ENCODE measurements at places on chromosomes 11 and 22. TPM values are rescaled to one million over a fixed set of nuclear protein-coding genes. Genes with fewer than 3 reads are reported as not detected.

DNA sequence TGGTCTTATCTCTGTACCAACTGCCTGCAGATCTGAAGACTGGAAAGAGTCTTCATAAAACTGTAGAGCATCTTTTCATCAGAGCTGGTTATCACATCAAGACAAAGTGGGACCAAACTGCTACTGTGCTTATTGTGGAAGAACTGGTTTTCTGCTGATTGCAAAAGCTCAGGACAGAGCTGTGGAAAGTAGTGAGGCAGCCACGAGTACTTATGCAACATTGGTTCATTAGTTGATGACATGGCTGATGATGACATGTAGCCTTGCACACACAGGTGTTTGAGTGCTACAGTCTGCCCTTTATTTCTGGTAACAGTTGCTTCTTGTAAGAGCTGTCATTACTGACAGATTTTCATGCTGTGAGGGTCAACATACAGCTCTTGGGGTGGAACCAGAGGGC lies 185.4 kb upstream of the GUCY1A2 start:
- DNase-seq = no peak

DNA sequence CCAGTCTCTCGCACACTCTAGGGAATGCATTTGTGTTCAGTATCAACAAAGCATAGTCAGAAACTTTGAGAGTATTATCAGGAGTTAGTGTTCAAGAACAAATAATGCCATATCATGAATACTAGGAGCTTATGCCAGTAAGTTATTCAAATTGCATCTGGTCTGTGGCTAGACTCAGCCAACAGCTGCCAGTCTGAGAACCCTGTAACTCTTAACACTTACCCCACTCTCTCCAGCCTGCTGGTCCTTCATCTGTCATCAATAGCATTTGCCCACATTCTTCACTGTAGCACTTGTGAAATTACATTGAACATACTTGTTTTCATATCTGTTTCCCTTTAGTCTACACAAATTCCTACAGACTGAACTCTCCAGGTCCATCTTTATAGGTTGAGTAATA lies 1157.5 kb upstream of the RAG2 start:
- no peak for DNase-seq

GRCh38 chr22:36963302-36963701 lies 49.9 kb downstream of the CSF2RB start:
- no peak for DNase-seq

GRCh38 chr11:119337581-119338317 lies 2.9 kb downstream of the C1QTNF5 start:
- no peak for DNase-seq

GRCh38 chr11:115677190-115677589 lies 173.0 kb upstream of the CADM1 start:
- DNase-seq = no peak

GRCh38 chr11:134554861-134555260 lies 142.8 kb upstream of the B3GAT1 start:
- DNase-seq = no peak

GRCh38 chr11:7486781-7487140 lies 1.5 kb downstream of the OLFML1 start:
- no peak for DNase-seq

GRCh38 chr11:79691445-79691844 lies 250.6 kb upstream of the TENM4 start:
- DNase-seq = no peak

GRCh38 chr22:30574095-30574981 lies at the start of gene GAL3ST1:
GAL3ST1 (minus strand) TSS chr22:30574665; CDS start chr22:30557392, 17,273 bp downstream.
- peak; percentile 41 for DNase-seq

GRCh38 chr11:128488471-128488870 lies 98.9 kb downstream of the ETS1 start:
- no peak for DNase-seq

DNA sequence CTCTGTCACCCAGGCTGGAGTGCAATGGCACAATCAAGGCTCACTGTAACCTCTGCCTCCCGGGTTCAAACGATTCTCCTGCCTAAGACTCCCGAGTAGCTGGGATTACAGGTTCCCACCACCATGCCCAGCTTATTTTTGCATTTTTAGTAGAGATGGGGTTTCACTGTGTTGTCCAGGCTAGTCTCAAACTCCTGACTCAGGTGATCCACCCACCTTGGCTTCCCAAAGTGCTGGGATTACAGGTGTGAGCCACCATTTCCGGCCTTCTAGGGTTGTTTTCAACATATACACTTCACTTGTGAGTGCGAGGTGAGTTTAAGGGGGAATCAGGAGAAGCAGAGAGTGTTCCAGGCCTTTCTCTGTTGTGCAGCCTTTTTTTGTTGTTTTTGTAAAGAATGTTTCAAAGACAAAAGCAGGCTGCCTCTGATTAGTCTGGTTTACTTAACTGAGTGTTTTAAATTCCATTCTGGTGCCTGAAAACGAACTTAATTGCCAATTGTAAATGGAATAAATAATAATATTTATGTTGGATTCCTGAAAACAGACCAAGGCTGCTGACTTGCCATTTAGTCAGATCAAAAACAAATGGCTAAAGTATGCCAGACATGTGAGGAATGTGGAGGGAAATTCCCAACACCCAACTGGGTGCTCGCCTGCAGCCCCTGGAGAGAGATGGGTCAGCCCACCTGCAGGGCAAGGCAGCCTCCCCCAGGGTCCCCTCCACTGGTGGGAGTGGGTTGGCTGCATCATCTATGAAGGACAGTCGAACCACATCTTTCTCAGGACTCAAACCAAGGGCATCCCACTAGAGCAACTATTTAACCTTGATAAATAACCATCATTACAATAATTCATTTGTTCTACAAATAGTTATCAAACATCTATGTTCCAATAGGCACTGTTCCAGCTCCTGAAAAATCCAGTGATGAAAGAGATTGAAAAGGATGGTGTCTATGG lies 4.6 kb upstream of the RANGAP1 start:
- DNase-seq = no peak

DNA sequence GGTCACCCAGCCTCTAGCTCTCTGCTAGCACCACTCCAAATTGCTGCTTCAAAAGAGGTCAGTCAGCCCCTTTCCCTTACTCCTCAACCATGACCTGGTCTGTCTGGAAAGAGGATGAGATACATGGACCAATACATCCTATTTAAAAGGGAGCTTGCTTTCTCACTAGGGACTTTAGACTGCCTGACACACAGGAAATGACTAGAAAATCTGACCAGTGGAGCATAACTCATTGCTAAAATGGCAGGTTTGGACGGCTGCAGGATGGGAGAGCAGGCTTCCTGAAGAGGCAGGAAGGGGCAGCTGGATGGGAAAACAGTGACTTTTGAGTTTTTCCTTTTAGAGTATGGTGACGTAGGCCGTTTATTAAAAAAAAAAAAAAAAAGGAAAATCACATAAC lies 25.3 kb downstream of the STIM1 start:
- DNase-seq = peak; percentile 36

DNA sequence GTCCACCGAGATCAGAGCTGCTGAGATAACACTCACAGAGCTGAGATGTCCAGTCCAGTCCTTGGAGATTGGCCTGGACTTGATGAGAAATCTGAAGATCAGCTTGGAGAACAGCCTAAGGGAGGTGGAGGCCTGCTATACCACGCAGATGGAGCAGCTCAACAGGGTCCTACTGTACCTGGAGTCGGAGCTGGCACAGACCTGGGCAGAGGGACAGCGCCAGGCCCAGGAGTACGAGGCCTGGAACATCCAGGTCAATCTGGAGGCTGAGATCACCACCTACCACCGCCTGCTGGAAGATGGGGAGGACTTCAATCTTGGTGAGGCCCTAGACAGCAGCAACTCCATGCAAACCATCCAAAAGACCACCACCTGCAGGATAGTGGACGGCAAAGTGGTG lies 33.1 kb downstream of the CLTCL1 start:
- DNase-seq = no peak

- DNase-seq = no peak
These were observed 45.4 kb upstream of the MYOD1 start for GRCh38 chr11:17673951-17674350.

- DNase-seq = no peak
These were observed 5.8 kb upstream of the PPIL2 start for GRCh38 chr22:21659864-21660525.

- DNase-seq = no peak
These were observed 34.3 kb upstream of the MICAL2 start for GRCh38 chr11:12075822-12076821.

DNA sequence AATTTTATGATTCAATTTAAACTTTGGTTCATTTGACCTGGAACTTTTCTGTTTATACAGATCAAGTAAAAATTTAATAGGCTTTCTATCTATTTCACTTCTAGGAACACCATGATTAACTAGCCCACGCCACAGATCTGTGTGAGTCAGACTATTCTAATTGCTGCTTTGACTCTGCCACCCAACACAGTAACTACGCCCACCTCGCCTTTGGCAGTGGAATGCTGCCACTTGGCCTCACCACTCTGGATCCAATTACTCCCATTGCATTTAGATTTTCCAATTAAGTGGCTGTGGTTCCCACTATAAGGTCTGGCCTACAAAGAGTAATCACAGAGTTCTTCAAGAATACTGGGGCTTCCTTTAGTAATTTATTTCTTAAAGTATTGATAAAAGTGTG lies 46.6 kb upstream of the LIN7C start:
- DNase-seq = no peak

GRCh38 chr22:45552580-45553350 lies 50.1 kb downstream of the FBLN1 start:
- DNase-seq = peak; percentile 85

DNA sequence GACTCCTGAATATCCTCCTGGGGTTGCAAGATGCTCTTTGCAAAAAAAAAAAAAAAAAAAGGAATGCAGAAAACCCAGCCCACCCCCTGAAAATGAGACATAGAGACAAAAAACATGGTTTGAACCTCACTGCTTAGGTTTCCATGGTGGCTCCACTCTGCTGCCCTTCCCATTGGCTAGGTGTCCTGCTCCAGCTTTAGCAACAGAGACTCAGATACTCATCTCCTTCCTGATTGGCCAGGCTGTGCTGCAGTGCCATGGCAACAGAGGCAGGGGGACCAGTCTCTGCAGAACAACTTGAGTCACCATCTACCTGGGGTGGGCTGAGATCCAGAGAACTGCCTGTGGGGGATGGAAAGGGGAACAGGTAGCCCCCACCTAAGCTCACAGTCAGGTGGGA lies 17.4 kb upstream of the YWHAH start:
- no peak for DNase-seq

DNA sequence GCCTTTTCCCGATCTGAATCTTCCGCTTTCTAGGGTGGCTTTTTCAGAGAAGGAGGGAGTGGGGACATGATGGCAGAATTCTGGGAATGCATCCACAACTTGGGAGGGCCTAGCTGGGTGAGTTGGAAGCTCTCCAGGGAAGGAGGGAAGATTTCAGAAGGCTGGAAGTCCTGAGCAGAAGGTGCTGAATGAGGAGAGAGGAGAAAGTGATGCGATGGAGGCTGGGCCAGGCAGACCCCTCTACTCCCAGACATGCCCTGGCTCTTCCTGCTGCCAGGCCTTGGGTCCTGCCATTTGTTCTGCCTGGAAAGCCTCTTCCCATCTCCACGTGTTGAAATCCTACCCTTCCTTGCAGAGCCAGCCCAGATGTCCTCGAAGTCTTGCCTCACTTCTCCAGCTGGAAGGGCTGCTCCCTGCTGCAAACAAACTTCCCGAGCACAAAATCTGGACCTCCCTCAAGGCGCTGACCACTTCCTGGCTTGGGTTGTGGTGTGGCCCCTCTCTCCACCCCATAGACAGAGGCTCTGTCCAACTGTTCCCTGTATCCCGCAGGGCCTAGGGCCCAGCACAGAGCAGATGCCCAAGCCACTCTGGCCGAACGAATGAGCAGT lies 16.8 kb downstream of the LRRC32 start:
- DNase-seq = no peak

- DNase-seq = no peak
These were observed 89.7 kb downstream of the SNX19 start for GRCh38 chr11:130826572-130826971.

- no peak for DNase-seq
These were observed 1.1 kb downstream of the TM7SF2 start for GRCh38 chr11:65112546-65113360.

GRCh38 chr22:21944871-21945270 lies 7.8 kb downstream of the PPM1F start:
- no peak for DNase-seq

DNA sequence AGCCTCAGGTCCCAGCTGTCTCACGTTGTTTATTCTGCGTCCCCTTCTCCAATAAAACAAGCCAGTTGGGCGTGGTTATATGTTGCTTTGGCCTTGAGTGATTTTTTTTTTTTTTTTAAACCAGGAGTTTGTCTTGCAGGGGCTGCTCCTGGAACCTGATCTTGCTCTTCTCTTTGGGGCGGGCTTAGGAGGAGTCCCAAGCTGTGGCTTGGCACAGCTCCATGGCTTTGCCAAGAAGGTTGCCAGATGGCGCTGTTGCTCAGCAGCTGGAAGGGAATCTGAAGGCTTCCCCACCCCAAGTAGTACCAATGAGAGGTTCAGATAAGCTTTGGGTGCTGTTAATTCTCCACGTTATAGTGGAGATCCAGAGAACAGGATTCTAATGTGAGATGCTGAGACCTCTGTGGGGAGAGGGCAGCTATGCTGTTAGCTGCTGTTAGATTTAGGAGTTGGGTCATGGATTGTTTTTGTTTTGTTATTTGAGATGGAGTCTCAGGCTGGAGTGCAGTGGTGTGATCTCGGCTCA lies 2.0 kb upstream of the FERMT3 start:
- peak; percentile 90 for DNase-seq

- DNase-seq = no peak
These were observed 7.7 kb upstream of the CABP7 start for GRCh38 chr22:29712119-29712518.

GRCh38 chr11:101949680-101950220 lies 33.4 kb upstream of the ANGPTL5 start:
- no peak for DNase-seq

DNA sequence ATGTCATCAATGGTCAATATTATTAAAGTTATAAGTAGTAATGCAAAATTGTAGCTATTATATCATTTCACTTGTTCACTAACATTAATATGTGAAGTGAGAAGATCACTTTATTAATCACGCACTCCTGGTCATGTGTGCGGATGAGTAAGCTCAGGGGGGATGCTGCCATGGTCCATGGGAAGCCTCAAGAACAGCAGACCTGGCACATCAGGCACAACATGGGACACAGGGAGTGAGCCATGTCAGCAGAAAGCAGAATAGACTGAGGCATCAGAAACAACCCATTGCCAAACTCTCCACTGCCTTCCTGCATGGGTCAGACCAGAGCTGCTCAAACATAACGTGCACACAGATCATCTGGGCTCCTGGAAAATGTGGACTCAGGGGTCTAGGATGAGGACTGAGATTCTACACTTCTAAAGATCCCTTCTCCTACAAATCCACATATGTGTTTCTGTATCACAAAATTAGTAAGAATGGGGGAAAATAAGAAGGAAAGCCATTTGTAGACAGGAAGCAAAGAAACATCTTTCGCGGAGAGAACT lies 63.8 kb upstream of the VPREB1 start:
- no peak for DNase-seq

GRCh38 chr11:19953336-19953735 lies 206.9 kb downstream of the DBX1 start:
- no peak for DNase-seq

GAL3ST3 gene
- polyA plus RNA-seq = 5.4 TPM

DNHD1 gene
- polyA plus RNA-seq = 13.0 TPM

CAPN5 gene
- 30.5 TPM for polyA plus RNA-seq

PRCP gene
- 216 TPM for polyA plus RNA-seq

CARD16 gene
- polyA plus RNA-seq = 2.2 TPM

CSNK2A3 gene
- polyA plus RNA-seq = not detected

MMP12 gene
- 4.3 TPM for polyA plus RNA-seq

NEU3 gene
- 9.0 TPM for polyA plus RNA-seq

UCP3 gene
- polyA plus RNA-seq = 5.4 TPM

MCAT gene
- 26.7 TPM for polyA plus RNA-seq

HBD gene
- 1.1 TPM for polyA plus RNA-seq

ABCC8 gene
- 1.1 TPM for polyA plus RNA-seq

TMEM191B gene
- 1.3 TPM for polyA plus RNA-seq

OR4C6 gene
- not detected for polyA plus RNA-seq

ATL3 gene
- polyA plus RNA-seq = 17.2 TPM

RASGRP2 gene
- polyA plus RNA-seq = 5.4 TPM

CRACR2B gene
- polyA plus RNA-seq = 20.0 TPM

C22orf23 gene
- polyA plus RNA-seq = 7.0 TPM

All from renal pelvis (tissue), 12 donors.